ENCODE measurements at places on chromosomes 2 and 18. TPM values are rescaled to one million over a fixed set of nuclear protein-coding genes. Genes with fewer than 3 reads are reported as not detected.
A peak's percentile ranks its signal among the peaks of the same experiment; 100 is the strongest.

DNA sequence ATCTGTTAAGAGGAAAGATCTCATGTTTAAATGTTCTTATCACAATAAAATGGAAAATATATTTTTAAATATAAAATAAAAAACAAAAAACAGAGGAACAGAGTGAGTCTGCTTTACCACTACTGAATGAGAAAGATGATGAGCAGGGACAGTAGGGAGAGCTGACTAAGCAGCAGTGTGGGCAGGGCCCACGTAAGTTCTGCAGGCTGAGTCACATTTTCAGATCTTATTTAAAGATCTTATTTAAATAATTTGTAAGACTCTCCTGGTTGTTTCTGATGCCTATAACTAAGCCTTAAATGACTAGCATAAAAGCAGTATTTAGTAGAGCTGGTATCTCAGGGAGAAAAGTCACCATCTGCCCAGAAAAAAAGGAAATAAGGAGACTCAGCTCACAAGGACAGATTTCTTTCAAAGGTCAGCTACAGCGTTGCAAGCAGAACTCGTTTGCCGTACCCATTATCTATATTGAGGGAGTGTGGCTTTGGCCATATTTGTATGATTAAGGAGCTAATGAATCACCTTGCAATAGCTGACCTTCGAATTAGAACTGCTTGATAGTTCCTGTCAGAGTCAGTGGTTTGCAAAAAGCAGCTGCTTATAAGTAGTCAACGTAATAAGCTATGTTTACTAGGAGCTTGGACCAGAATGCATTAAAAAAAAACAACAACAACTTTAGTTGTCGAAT, 322.1 kb upstream of the CHAC2 start:
- DNase-seq, result no peak

DNA sequence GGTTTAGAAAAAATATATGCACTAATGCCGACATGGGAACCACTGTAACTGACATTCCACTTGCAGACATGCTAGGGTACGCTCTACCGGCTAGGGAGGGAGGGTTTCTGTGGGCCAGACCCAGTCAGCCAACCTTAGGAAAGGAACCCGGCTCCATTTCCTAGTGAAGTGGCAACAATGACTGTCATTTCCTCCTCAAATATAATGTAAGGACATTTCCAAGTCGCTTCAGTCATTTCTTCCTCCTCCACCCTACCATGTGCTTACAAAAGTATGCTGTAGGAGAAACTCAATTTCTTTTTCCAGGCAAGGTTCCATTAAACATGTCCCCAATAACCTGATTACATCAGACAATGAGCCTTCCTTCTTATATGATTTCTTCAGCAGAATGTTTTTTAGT, 64.3 kb upstream of the PSMD14 start:
- DNase-seq, result no peak

DNA sequence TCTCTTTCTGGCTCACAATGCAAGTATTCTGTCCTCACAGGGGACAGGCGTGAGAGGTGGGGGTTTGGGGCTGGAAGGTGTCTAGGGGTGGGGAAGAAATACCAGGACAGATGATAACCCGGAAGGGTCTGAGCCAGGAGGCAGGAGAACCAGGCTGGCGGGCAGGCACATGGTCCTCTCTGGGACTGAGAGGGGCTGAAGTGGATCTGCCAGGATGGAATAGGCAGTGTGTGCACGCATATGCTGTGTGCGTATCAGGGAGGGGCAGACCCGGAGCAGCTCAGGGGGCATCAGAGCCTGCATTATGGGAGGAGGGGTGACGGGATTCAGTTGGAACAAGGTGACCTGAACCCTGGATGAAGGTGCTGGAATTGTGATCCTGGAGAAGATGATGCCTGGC, 157.3 kb downstream of the DYSF start:
- DNase-seq, result no peak

Gene SERPINB11
- total RNA-seq, result not detected

DNA sequence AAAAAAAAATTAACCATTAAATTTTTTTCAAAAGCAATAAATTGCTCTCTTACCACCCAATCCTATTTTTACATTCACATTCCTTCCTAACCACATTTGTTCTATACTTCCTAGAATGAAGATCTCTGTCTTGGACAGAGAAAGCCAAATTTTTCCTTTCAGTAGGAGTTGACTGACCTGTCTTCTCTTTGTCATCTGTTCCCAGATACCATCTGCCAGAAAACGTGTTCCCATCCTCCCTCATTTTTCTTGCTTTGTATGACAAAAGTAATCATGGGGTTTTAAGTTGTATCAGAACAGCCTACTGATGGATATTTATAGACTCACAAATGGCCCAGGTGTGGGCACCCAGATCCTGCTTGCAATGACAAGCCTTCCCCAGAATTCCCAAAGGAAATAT, 182.1 kb downstream of the CYP26B1 start:
- DNase-seq, result no peak

- DNase-seq, result no peak
Measured at GRCh38 chr2:86037795-86038192, 67.9 kb downstream of the POLR1A start.

DNA sequence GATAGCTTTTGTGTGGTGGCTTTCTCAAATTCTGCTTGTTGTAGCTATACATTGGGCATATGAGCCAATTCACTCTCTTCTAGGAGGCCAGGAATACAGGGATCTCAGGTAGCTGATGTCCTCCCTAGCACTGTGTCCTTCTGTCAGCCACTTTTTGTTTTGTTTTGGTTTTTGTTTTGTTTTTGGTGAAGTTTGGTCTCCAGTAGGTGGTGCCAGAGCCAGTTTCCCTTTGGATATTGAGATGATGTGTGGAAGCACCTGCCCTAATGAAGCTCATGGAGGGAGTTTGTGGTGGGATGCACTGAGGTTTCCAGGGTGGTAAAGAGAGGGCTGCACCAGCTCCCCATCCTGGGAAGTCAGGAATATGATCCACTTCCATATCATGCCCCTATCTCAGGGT, 100.5 kb upstream of the VWC2L start:
- DNase-seq, result no peak

GRCh38 chr2:120441744-120442471, 96.0 kb downstream of the INHBB start:
- DNase-seq, result no peak

DNA sequence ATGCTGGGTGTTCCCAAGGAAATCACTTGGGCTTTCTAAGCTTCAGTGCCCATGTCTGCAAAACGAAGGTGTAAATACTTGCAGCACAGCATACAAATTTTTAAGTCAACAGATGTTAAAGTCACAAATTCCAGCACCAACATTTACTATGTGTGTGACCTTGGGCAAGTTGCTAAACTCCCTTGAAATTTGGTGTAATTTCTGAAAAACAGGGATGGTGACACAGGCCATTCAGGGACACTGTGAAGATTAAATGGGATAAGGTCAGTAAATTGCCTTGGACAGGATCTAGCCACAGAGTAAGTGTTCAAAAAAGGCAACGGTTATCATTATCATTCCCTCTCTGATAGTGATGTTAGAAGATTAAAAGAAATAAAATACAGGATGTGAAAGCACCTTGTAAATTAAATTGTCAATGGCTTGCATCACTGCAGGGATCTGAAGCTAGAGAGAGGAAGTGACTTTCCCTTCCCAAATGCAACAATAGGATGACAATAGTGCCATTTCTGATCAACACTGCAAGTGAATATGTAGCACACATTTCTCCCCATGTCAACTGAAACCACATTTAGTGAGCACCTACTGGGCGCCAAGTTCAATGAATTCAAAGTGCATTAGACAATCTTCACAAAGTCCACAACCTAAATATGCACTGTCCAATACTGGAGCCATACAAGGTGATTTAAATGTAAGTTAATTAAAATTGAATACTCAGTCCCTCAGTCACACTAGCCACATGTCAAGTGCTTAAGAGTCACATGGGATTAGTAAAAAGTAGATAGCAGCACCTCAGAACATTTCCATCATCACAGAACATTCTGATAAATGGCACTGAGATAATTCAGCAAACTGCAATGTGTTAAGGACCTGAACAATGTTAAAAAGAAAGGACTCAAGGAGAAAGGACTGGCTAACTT, 81.2 kb downstream of the STK39 start:
- no peak for DNase-seq

Gene NT5C1B
- not detected for total RNA-seq

GRCh38 chr2:105761931-105762515, 17.3 kb downstream of the NCK2 start:
- DNase-seq, result no peak

Gene AP1S3
- total RNA-seq, result 1.8 TPM

DNA sequence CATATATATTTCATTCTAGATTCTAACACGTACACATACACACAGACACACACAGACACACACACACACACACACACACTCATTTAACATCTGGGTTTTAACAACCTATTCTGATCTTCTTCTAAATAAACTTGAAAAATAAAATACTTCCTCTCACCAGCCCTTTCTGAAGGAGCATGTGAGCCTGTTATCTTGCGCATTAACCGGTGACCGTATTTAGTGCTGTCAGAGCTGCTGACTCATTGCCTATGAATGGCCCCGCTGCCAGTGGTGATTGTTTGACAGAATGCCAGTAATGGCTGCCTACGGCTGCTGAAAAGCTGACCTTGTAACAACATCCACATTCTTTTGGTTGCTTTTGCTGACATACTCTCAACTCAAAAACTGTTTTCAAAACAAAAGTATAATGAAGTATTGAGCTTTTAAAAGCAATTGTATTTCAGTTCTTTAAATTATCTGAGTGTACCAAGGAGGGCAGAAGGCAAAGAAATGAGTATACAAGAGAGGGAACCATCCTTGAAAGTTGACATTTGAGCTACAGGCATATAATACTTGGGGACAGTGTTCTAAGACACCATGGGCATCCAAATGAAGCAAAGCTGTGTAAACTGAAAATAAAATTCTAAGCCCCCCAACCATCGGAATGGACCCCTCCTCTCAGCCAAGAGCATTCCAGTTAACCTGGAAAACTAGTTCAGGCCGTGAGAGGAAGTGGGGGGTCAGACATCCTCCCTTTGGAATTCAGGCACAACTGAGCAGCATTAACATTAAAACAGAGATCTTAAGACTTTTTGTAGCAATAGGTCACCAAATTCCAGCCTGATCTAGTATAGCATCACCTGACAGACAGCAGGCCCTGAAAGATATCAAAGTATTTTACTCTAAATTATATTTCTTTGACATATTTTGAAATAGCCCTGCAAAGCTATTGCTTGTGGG, 50.2 kb upstream of the DTNA start:
- no peak for DNase-seq

Gene EVX2
- total RNA-seq, result not detected

Gene CNGA3
- not detected for total RNA-seq

GRCh38 chr2:239079671-239080294, 231.9 kb downstream of the TWIST2 start:
- no peak for DNase-seq

Gene LINC00305
- not detected for total RNA-seq

Gene IKZF2
- 1.8 TPM for total RNA-seq

Gene GPR75
- 0.91 TPM for total RNA-seq

DNA sequence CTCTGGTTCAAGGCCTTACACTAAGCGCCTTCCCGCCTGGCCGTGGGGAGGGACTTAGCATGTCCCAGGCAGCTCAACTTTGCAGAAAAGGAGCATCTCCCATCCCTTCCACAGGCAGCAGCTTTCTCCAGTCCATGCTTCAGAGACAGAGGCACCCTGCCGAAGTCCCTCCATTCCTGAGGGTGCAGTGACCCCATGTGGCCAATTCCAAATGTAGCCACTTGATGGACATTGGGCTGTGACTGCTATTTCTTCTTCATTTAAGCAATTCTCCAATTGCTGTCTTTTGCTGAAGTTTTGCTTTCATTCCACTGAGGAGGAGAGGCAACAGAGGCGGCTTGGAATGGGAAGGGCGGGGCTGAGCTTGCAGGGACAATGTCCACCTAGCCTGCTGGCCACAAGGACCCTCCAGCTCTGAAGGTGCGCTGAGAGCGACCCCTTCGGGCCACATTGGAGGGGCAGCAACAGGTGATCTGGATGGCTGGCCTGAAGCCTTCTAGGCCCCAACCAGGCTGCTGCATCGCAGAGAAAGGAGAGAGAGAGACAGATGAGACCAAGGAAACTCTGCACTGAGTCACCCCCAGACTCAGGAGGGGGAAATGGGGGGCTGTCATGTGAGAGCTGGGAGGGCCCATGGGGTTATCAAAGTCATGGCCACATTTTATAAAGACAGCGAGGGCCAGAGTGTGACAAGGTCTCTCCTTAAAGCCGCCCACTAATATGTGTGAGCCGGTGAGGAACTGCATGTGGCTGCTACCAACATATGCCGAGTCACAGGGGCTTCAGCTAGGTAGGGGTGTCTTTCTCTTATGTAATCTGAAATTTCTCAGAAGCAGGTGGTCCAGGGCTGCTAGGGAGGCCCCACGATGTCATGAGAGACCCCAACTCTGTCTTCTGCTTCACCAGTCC, 61.3 kb downstream of the LONRF2 start:
- peak; percentile 21 for DNase-seq

Gene C1QL2
- total RNA-seq, result not detected

DNA sequence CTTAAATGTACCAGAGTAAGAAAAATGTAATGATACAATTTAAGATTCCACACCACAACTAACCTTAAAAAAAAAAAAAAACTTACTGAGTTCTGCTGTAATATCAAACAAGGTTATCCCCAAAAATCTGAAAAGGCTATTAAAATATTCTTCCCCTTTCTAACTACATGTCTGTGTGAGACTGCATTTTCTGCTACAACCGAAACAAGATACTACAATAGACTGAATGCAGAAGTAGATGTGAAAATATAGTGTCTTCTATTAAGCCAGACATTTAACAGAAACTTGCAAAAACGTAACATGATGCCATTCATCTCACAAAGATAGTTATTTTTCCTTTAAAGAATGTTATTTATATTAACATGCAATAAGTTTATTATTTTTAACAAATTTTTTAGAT, 16.2 kb downstream of the SS18 start:
- DNase-seq, result no peak

DNA sequence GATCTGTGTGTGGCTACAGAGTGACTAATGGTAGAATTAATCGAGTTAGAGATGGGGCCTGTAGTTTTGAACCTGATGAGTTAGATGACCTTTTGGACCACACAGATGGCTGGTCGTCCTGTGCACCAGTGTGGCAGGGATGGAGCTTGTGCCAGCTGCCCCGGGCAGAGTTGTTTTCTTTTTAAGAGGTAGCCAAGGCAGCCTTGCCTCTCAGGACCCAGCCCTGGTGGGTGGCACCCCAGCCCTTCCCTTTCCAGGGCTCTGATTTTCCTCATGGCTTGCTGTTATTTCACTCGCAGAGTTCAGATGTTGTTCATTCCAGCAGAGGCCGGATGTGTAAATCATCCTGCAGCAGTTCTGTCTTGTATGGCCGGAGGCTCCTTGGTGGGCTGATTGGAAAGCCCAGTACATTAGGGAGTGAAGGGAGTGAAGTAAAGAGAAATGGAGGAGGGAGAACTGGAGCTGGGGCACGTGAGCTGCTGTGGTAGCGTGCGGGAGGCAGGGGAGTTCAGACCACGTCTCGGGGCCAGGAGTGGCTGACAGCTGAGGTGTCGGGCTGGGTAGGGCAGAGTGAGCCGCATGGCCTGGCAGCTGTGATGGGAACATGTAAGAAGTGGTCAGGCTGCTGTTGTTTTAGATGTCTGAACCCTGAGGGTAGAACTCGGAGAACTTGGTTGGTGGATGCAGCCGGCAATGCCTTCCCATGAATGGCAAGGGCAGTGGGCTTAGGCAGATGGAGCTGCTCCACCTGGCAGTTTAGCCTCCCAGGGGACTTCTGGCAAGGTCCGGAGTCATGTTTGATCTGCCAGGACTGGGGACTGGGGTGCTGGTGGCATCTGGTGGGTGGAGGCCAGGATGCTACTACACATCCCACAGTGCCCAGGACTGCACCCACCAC, 28.8 kb downstream of the ASAP2 start:
- DNase-seq, result no peak

- no peak for DNase-seq
Measured at GRCh38 chr2:196750291-196750923, 49.1 kb downstream of the GTF3C3 start.

GRCh38 chr2:22991844-22992243, 393.1 kb upstream of the KLHL29 start:
- DNase-seq, result no peak

GRCh38 chr2:12764075-12764730, 47.5 kb downstream of the TRIB2 start:
- DNase-seq, result no peak

All from activated naive CD4-positive, alpha-beta T cell treated with anti-CD3 and anti-CD28 coated beads, Interleukin-2, amount 50 U/mL, for 72 hours (primary cell).